Cerebellum (tissue), 4 donors: ENCODE measurements at places on chromosomes 1 and 21. TPM values are rescaled to one million over a fixed set of nuclear protein-coding genes. Genes with fewer than 3 reads are reported as not detected.
A peak's percentile ranks its signal among the peaks of the same experiment; 100 is the strongest.

GRCh38 chr1:48217856-48218255, 4.7 kb upstream of the SLC5A9 start:
- DNase-seq: no peak

GRCh38 chr1:61740751-61741700, 1.3 kb upstream of the PATJ start:
- DNase-seq: no peak

DNA sequence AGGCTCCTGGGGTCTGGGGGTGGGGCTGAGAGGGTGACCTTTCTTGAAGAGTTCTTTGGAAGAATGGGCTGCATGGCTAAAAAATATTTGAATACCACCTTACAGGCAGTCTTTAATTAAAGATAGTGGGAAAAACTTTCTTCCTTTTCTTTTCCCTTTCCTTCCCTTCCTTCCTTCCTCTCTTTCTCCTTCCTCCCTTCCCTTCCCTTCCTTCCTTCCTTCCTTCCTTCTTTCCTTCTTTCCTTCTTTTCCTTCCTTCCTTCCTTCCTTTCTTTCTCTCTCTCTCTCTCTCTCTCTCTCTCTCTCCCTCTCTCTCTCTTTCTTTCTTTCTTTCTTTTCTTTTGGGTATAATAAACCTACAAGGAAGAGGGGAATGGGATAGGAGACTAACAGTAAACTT, 77.8 kb upstream of the EDN2 start:
- DNase-seq: no peak

DNA sequence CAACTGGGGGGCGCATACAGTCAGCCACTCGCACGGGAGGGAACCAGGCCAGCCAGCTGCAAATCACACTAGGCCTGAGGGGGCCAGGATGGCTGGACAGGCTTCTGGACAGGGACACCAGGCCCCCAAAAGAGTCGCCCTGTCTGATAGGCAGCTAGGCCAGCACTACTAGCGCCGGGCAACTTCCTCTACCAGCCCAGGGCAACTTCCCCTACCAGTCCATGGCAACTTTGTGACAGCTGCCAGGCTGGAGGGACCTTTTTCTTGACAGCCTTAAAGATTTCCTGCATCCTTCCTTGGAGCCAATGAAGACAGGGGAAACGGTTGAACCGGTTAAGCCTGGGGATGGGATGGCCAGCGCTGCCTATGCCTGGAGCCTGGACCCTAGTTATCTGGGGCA, 5.1 kb downstream of the IFFO2 start:
- no peak for DNase-seq

DNA sequence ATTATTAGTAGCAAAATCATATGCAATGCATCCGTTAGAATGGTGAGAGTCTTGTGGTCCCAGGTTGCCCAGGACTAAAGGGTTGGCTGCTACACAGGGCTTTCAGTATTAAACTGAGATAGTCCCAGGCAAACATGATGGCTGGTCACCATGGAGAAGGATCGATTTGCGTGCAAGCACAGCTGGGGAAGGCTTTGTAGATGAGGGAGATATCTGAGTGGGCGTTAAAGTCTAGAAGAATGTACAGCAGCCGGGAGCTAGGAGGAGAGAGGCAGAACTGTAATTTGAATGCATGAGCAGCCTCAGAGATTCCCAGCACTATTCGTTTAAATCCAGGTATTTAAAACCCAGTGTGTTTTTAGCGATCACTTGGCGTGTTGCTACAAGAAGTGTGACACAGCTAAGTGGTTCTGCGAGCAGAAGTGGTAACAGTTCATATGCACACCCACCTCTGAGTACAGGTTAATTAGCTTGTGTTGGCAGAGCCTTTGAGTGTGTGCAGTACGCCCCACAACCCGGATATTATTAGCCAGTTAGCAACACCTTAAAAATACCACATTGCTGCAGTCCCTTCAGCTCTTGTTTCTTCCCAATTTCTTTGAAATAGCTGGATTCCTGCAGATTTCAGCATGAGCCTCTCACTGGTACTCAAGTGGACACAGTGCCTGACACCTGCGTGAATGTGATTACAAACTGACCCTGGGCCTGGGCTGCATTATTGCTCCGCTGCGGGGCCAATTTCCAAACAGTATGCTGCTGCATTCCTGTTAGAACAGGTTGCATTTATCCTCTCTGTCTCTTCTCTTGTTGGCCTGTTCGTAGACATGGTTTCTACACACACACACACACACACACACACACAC, 67.2 kb upstream of the SCAF4 start:
- no peak for DNase-seq

DNA sequence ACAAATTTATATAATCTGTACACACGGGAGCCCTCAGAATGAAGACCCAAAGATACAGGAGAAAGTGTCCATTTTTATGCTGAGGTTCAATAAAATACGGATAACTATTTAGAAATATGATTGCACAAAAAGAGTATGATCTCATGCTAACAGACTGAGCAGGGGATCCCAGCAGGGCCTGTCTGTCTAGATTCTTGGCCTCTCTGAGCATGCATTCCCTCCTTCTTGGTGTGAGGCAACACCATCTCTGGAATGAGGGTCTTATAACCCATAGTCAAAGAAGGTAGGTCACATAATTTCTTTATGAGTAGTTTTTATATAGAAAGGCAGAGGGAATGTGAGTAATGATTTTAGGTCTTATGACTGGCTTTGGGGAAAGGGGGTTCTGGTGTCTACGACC, 5.4 kb downstream of the PRMT6 start:
- DNase-seq: no peak

- peak; percentile 77 for DNase-seq
Observed at GRCh38 chr1:234214129-234214910, 158.9 kb upstream of the COA6 start.

DNA sequence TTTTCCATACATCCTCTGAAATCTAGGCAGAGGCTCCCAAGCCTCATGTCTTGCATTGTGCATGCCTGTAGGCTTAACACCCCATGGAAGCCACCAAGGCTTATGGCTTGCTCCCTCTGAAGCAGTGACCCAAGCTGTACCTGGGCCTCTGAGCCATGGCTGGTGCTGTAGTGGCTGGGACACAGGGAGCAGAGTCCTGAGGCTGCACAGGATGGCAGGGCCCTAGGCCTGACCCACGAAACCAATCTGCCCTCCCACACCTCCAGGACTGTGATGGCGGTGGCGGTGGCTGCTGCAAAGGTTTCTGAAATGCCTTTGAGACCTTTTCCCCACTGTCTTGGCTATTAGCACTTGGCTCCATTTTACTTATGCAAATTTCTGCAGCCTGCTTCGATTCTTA, 429.5 kb downstream of the NPHP4 start:
- no peak for DNase-seq

GRCh38 chr1:1919304-1920056, 401 bp upstream of the TMEM52 start:
- peak; percentile 97 for DNase-seq

GRCh38 chr1:9746211-9746610, 77.6 kb downstream of the CLSTN1 start:
- DNase-seq: no peak

GRCh38 chr1:24584171-24584647, 28.3 kb downstream of the NCMAP start:
- no peak for DNase-seq

DNA sequence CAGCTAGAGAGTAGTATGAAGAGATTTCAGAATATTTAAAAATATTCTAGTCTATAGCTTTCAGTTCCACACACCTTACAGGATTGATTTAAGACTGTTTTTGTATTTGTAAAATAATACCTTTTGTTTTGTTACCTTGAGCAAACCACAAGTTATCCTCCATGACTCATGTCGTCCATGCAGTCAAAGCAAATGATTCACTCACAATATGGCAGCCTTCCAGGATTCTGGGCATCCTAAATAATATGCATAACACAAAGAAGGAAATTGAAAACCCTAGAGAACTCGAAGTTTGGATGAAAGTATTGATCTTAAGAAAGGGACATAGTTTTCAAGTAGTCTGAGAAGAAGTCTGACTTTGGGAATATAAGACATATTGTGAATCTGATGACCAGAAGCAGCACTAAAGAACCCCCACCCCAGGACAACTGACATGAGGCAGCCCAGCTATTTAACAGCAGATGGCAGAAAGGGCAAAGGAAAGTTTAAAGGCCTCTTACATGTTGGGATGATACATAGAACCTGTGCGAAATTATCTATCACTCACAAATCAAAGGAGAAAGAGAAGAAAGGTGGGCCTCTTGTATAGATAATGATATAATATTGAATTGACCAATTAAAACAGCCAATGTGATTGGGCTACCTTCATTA, 857.9 kb downstream of the BRINP3 start:
- DNase-seq: no peak

The CBR1 gene
- total RNA-seq: 11.1 TPM

The C1orf115 gene
- total RNA-seq: 11.1 TPM

The SSBP3 gene
- 36.4 TPM for total RNA-seq

The CELA3B gene
- not detected for total RNA-seq

The LEFTY2 gene
- 0.09 TPM for total RNA-seq
